Kidney (tissue), 22 donors: ENCODE measurements at places on chromosomes 13 and 19.

- DNase-seq, result no peak
Observed at GRCh38 chr13:76638882-76639281, 247.3 kb downstream of the KCTD12 start.

DNA sequence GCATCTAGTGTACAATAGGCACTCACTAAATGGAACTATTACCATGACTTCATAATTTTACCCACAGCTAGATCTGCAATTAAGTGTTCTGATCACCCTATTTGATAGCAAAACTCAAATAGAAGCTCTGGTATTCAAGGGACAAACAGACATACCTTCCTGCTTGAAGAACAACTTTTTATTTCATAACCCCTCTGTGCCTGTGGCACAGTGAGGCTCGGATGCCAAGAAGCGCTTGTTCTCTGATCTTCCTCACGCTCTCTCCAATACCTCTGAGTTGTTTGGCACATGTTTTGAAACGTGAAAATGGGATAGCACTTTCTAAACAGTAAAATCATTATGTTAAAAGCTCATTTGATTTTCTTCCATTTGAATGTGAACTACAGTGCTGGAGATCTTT is 232.0 kb downstream of the KLF5 start:
- no peak for DNase-seq

DNA sequence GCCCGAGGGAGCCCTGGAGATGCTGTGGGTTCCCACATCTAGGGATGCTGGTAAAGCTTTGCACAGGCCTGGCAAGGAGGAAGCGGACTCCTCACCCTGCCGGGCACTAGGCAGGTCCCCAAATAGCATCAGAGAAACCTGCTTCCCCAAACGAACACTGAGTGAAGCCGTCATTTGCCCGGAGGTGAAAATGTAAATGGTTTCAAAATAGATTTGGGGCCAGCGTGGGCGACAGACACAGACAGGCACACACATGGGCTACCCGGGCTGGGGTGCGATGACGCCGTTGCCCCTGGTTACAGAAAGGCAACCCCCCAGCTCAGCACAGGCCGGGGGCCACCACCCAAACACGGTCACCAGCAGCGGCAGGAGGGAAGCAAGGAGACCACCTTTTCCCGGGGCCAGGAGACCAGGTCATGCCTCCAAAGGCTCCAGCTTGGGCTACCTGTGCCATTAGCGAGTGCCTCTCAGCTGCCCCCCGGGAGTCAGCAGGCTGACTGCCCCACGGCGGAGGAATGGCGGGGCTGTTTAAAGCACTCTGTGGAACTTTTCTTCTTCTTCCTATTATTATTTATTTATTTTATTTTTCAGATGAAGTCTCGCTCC is 47.5 kb upstream of the NDUFS7 start:
- DNase-seq, result no peak

- no peak for DNase-seq
Observed at GRCh38 chr13:108574856-108575255, 54.6 kb upstream of the MYO16 start.

GRCh38 chr19:14102102-14102696 is 11.6 kb upstream of the SAMD1 start:
- DNase-seq, result no peak

- DNase-seq, result no peak
Observed at GRCh38 chr19:54893406-54893805, 12.5 kb upstream of the NCR1 start.

DNA sequence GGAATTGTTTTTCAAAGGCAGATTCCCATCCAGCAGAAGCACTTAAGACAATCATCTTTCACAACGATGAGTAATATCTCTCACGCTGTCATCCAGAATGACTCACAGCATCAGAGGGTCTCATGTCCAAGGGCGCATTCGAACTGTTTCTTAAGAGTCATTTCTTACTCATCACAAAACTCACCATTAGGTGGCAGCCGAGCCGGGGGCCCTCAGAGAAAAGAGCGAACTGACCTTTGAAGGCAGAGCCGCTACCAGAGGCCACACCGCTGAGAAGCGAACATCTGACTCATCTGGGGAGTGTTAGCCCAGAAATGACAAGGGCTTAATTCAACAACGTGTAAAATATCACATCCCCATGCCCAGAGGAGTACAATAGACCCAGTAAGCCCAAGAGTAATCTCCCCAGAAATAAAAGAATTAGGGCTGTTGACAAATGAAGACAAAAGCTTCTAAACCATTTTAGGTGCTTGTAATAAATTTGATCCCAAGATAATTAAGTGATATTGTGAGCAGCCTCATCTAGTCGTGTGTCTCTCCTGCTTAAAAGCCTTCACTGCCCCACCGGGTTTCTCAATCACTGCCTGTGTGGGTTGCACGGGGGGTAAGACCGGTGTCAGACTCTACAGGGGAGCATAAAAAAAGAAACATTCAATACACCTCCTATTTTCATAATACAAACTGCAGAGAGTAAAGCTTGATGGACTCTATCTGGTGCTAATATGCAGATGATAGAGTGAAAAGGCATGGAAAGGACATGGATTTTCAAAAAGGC is 96.2 kb downstream of the CYSLTR2 start:
- DNase-seq, result peak; percentile 52

GRCh38 chr13:33838647-33839046 is 20.7 kb downstream of the RFC3 start:
- peak; percentile 39 for DNase-seq

- DNase-seq, result peak; percentile 60
Observed at GRCh38 chr19:33187183-33187540, 7.0 kb upstream of the LRP3 start.

- no peak for DNase-seq
Observed at GRCh38 chr13:34127523-34127922, 309.6 kb downstream of the RFC3 start.

- DNase-seq, result peak; percentile 90
Observed at GRCh38 chr13:23570099-23570920, at the start of gene TNFRSF19. TSS of gene TNFRSF19 (plus strand) at chr13:23570412. CDS start at chr13:23590184, 19,772 bp downstream.

DNA sequence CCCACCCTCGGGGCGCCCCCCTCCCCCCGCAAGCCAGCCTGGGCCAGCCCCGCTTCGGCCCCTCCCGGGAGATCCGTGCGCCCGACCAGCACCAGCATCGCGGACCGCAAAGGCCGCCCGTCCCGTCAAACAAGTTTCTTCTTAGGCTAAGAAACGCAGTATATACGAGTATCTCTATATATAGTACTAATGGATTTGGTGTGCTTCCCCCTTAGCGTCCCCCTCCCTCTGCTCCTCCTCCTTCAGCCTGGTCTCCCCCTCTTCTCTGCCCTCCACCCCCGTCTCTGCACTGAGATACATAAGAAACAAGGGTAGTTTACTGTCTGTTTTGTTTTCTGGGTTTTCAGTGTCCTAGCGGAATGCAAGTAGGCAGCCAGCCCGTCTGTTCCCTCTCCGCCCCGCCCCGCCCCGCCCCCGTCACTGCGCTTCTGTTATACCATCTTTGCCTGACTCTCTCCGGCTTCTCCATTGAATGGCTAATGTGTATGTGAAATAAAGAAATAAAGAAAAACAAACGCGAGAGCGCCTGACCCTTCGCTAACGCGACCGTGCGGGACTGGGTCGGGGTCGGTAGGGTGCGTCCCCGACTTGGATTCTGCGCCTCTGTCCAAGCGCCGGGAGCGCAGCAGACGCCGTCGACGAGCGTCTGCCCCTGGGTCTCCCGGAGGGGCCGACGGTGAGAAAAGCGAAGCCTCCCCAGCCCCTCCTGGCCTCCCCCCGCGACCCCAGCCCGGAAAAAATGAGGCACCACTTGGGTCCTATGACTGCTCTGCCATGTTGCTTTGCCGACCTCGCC is 4.2 kb downstream of the LYL1 start:
- DNase-seq, result no peak

DNA sequence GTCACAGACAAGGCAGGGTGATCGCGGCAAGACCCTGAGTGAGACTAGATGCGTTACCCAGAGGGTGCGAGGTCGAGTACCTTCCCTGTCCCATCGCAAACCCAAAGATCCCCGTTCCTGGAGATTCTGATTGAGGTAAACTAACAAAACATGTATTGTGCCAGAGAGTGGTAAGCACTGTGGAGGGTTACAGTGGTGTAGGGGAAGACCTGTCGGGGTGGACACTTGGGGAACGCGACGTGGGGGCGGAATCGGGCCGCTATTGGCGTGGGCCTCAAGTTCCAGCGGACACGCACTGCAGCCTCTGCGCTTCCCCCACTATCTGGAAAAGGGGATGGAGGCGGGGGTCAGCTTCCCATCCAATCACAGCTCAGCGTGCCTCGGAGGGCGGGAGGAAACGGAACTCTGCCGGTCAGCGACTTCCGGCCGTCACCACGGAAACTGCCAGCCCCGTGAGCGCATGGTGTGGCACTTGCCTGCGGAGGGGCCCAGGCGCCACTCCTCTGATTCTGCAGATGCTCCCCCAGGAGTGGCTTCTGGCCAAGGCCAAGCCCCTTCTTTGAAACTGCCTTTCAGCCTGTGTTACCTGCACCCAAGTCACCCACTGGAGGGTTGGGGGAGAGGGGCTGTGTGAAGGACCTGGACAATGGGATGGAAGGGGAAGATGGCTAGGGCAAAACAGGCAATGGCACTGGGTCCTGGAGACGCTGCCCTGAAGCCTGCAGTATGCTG is 1.0 kb upstream of the UBE2M start:
- peak; percentile 96 for DNase-seq

GRCh38 chr19:16626796-16627192 is 1.2 kb downstream of the MED26 start:
- DNase-seq, result no peak

DNA sequence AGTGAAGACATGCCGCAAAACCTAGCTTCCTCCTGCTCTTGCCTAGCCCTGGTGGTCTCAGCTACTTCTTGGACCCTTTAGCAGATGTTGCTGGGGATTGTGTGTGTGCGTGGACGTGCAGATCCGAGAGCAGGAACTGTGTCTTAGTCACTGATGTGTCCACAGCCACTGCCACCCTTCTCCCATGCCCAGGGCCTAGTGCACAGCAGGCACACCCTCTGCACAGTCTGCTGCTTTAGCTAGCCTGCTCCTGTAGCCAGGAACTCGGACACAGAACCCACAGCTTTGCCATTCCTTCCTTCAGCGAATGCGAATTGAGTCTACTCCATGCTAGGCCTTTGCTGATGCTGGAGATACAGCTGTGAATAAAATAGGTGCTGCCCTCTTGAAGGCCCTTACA is 2.3 kb downstream of the CLPTM1 start:
- DNase-seq, result no peak

DNA sequence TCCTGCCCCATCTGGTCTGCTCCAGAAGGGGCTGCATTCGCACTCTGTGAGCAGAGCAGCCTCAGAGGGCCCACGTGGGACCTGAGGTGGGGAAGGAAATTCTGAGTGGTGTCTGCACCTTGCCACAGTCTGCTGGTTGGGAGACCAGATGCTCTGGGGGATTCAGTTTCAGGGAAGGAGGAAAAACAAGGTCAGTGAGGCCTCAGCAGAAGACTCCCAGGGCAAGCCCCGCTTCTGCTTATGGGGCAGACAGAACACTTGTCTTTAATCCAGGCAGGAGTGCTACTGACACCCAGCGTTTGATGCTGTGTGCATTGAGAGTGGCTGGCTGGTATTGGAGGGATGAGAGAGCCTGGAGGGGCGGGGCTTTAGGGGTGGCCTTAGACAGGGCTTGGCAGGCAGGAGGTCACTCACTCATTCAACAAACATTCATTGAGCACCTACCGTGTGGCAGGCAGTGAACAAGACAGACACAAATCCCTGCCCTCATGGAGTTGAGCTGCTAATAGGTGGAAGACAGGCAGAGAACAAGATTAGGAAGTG is 4.9 kb upstream of the CLEC17A start:
- DNase-seq, result peak; percentile 27

DNA sequence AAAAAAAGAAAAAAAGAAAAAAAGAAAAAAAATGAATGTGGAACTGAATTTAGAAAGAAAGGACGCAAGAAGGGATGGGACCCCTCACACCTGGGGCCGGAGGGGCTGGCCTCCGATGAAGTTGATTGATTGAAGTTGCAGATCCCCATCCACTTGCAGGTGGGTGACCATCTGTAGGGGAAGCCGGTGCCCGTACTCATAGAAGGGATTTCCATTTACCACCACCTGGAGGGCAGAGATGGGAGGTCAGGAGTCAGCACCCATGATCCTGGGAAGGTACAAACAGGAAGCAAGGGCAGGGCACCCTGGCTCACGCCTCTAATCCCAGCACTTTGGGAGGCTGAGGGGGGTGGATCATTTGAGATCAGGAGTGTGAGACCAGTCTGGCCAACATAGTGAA is 6.4 kb downstream of the LGALS4 start:
- no peak for DNase-seq

GRCh38 chr19:18057557-18057956 is 29.2 kb downstream of the IL12RB1 start:
- no peak for DNase-seq

DNA sequence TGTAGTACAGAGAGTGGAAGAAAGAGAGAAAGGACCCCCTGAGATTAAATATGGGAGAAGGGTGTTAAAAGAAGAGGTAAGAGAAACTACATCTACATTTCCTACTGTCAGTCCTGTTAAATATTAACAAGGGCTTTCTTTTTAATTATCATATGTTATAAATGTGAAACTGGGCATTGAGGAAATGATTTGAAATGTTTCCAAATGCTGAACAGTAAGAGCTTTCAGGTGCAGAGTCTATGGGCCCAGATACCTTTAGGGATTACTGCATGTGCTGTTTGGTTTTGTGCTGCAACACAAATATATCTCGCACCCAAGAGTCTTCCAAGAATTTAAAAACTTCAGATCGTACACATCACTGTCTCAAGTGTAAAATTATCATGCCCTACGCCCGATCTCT is 176.3 kb downstream of the RBM26 start:
- no peak for DNase-seq

DNA sequence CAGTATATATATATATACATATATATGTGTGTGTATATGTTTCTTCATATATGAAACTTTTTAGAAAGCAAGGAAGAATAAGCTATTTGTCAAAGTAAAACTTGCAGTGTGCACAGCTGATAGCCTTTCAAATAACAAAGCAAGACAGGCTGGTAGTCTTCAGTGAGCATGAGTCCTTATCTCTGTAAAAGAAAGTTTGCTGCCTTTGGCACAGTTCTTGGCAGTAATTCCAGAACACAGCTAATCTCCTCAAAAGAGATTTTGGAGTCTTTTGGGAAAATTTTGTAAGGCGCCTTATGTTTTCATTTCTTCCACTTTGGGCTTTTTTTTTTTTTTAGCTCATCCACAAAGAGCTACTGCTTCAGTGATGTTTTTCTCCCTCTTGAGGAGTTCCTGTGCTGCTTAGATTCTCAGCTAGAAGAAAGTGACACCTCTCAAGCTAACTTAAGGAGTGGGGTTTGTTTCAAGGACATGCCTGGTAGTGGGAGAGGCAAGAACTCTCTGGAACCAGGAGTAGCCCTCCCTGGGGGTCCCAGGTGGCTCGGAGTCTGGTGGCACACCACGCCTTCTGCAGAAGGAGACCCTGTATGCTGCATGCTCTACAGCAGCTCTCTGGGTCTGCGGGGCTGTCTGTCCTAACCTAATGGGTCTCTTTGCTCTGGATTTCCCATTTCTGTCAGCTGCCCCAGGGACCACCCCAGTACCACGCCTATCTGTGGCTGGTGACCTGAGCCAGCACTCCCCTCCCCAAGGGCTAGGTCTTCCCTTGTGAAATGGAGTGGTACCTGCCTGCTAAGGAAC is 58.8 kb downstream of the TNFRSF19 start:
- DNase-seq, result no peak
